Suppressor macrophage treated with lipopolysaccharide for 4 hours (primary cell): ENCODE measurements at places on chromosomes 5 and 9.

- no peak for DNase-seq
These were observed 161.6 kb downstream of the BNC2 start for GRCh38 chr9:16708656-16709435.

DNA sequence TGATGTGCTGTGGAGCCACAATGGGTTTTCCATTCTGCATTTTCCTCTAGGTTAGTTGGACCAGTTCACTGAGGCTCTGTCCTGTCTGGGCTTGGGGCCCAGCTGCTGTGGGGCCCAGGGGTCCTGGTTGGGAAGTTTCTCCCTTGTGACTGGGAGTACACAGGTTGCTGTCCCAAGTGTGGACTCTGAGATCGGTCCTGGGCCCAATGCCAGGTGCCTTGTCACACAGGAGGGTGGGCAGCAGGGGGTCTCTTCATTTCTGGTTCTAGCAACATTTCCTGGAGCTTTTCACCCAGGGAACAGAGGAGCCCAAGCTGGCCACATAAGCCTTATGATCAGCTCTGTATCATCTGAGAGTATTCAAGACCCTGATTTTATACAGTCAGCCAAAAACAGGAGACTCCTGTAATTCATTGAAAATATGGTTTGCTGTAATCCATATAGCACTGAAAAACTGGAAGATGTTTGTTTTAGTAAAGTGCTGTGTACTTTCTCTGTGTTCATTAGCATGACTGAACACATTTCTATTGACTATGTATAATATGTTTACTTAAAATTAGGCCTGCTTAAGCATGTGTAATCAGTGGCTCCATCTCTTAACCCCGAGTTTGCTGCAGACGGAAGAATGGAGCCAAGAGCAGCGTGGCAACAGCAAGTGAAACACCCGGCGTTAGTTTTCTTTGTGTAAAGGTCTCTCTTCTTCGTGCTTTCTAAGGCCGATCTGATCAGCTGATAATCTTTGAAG is 62.5 kb downstream of the MVB12B start:
- no peak for DNase-seq

GRCh38 chr9:132901858-132902831 is 23.4 kb downstream of the SPACA9 start:
- peak; percentile 84 for DNase-seq

GRCh38 chr5:36777105-36777757 is 99.3 kb upstream of the NIPBL start:
- DNase-seq: peak; percentile 33

- no peak for DNase-seq
These were observed 79.9 kb downstream of the RGS3 start for GRCh38 chr9:113543296-113543981.

DNA sequence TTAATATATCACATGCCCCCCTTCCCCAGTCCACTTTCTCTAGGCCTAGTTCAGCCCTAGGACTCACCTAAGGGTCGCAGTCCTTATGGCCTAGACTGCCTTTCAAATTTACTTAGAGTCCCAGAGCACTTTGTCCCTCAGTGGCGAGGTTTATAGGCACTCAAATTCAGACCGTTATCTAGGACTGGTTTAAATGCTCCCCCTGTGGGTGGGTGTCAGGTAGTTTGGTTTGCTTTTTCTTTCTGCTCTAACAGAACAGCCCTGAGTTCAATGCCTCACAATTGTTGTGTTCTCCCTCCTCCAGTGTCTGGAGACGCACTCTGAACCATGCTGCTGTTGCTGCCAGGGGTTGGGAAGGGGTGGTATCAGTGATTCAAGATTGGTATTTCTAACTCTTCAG is 317.1 kb downstream of the MAT2B start:
- no peak for DNase-seq

- no peak for DNase-seq
These were observed 18.1 kb downstream of the TNC start for GRCh38 chr9:115099901-115100300.

- peak; percentile 14 for DNase-seq
These were observed 100.4 kb downstream of the MEF2C start for GRCh38 chr5:88782571-88782970.

DNA sequence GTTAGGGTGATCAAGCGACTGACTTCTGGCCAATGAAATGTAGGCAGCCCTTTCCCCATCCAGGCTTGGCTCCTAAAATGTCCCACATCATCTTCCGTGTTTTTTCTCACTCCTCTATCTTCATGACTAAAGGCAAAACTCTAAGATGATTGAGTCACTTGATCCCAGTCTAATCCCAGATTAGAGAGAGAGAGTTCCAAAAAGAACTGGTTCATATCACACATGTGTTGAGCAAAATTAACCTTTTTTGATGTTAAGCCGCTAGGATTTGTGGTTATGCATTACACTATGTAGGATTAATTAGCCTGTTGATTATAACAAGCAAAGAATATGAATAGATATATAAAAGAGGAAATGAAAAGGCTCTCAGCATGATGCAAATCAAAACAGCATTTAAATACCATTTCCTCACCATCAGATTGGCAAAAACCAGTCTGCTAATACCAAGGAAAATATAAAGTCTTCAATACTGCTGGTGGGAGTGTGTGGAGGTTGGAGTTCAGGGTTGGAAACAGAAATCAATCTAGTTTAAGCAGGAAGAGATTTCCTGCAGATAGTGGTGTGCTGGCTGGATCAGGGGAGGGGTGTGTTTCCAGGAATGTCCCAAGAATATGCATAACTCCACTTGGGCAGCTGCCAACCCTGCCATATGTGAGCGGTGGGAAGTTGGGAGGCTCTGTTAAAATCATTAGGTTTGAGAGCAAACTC is 187.6 kb upstream of the S1PR3 start:
- no peak for DNase-seq

DNA sequence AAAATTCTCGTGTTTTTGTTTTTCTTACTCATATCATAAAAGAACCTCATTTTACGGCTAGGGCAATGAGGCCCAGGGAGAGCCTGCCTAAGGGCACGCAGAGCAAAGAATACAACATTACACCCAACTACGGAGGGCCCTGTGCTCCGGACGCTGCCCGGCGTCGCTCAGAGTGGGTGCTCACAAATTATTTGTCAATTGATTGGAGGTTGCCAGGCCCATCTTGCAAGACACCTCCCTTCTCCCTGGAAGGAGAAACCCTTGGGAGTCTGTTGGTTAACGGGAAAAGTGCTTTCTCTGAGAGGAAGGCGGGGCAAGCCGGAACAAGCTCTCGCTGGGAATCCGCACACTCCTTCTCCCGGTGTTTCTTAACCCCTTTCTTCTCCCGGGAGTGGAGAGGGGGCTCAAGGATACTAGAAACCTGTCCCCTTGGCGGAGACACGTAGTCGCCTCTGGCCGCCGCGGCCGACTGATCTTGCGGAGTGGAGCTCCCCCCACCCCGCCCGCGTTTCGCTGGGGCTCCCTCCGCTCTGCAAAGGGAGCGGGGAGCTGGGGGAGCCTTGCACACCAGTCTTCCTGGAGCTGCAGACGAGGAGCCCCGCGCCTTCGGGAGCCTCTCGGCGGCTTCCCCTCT is 599.3 kb upstream of the SGCD start:
- no peak for DNase-seq

GRCh38 chr5:179348843-179349242 is 3.6 kb upstream of the ADAMTS2 start:
- DNase-seq: peak; percentile 48

GRCh38 chr5:5767286-5767928 is 344.9 kb downstream of the ICE1 start:
- DNase-seq: no peak

DNA sequence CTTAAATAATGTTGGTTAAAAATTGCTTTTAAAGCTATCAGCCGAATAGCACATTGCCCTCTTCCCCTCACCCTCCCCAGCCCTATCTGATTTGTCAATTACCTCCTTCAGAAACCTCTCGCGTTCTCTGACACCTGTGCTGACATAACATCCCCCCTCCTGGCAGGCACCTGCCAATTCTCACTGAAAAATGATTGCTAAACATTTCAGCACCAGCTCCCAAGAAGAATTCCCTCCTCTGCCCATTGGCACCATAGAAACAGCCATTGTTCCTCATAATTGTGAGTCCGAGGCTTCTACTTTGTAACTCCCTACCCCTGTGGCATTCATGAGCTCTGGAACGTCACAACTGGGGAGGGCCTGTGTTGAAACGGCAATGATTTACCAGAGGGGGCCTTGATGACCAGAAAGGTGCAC is 20.2 kb downstream of the CDH6 start:
- DNase-seq: no peak

DNA sequence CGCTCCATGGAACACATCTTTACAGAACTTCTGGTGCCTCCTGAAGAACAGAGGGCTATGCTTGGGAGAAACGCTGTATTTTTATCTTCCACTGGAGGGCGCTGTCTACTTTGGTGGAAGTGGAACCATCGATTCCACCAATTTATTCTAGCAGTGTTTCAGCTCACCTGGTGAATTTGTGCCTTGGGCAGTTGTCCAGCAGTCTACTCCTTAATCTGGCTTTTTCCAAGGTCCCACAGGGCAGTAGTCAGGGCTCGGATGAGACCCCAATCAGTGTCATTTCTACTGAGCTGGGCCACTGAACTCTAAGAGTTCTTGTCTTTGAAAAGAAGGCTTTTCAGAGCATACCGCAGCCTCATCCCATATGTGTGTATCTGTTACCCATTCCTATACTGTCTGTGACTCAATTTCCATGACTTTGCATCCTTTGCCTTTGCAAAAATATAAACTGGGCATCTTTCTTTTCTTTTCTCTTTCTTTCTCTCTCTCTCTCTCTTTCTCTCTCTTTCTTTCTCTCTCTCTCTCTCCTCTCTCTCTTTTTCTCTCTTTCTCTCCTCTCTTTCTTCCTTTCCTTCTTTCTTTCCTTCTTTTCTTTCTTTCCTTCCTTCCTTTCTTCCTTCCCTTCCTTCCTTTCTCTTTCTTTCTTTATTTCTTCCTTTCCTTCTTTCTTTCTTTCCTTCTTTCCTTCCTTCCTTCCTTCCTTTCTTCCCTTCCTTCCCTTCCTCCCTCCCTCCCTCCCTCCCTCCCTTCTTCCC is 138.4 kb upstream of the ZNF618 start:
- DNase-seq: peak; percentile 77

- DNase-seq: peak; percentile 43
These were observed 9.3 kb downstream of the FBN2 start for GRCh38 chr5:128528637-128529255.

GRCh38 chr5:171261904-171262303 is 47.1 kb upstream of the TLX3 start:
- DNase-seq: no peak

DNA sequence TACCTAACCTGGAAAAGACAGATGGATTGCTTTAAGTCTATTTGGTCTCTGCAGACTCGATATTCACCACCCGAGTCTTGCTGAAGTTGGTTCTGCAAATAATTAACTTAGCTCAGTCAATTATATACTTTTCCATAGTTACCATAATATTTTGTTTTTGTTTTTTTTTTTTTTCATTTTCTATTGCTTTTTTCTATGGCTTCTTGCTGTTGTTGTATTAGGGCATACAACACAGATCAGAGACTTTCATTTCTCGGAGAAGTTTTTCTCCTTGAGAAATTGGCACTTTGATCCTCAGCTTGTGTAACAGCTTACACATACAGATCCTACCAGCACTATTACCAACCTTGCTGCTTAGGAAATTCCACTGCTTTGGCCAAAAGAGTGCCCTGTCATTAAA is 88.0 kb downstream of the GPR21 start:
- no peak for DNase-seq

DNA sequence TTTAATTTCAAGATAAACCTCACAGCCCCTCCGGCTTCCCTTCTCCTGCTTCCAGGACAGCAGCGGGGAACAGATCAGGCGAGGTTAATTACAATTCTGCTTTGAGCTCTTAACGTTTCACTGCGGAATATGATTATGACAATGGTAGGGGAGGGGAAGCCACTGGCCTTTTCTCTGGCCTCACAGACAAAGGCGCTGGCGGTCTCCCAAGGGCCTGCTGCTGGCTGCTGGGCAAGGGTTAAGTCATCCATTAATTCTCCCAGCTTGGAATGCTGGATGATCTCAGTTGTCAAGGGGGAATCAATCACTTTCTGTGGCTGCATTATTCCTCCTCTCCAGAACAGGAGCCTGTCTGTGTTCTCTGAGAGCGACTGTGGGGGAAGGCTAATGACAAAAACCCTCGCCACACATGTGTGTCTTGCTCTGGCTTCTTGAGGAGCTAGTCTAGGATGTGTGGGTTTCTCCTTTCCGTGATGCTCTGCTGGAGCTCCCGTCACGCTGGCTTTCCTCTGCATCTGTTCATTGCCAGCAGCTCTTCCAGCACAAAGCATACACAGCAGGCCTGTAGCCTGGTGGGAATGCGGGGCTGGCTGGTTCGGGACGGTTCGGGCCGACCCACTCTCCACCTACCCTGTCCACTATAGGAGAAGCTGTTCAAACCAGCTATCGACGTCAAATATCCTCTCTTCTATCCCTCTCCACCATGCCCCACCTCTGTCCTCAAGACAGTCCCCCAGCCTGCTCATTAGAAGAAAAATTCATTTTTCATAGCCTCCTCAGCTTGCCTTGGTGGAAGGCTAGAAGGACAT is 82.8 kb downstream of the DCP2 start:
- DNase-seq: no peak

GRCh38 chr5:175829813-175830585 is 41.4 kb upstream of the CPLX2 start:
- no peak for DNase-seq

DNA sequence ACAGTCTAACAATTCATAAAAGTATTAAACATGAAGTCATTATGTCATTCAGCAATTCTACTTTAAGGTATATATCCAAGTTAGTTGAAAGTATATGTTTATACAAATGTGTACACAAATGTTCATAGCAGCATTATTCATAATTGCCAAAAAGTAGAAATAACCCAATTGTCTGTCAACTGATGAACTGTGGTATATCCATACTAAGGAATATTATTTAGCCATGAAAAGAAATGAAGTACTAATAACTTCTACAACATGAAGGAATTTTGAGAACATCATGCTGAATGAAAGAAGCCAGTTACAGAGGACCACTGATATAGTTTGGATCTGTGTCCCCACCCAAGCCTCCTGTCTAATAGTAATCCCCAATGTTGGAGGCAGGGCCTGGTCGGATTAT is 224.3 kb downstream of the SPATA31D1 start:
- DNase-seq: no peak

GRCh38 chr5:109743041-109743531 is 53.4 kb downstream of the MAN2A1 start:
- DNase-seq: peak; percentile 57

DNA sequence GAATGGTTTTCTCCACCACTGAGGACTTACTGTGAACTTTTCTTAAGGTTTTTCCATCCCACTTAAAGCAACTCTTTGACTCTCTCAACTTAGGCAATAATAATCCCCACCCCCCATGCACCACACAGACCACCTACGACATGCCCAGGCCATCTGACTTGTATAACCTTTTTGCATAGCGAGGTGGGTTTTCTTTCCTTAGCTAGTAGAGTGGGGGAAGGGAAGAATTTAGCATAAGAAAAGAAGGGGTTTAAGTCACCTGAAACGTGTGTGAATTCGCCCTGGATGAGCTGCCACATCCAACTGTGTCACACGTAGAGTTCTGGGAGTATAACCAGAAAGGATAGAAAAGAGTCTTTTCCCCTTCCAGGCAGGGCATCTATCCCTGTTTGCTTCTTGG is 262.7 kb downstream of the YTHDC2 start:
- no peak for DNase-seq

DNA sequence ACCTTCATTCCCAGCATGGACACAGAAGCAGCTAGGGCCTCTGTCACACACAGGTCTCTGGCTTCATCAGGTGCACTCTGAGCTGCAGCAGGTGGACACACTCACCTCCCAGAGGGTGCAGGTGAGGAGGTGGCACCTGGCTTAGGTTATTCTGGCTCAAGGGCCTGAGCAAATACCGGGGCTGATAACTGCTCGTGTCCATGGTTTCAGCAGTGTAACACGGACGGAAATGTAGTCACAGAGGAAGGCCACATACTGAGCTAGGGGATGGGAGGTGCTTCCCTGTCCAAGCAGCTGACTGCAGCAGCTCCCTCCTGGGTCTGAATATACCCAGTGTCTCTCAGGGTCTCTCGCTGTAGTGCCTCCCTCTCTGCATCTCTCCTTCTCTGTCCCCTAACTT is 5.7 kb downstream of the PHF2 start:
- DNase-seq: no peak
